Body of pancreas (tissue), 4 donors: ENCODE measurements at places on chromosomes 7 and 10.

DNA sequence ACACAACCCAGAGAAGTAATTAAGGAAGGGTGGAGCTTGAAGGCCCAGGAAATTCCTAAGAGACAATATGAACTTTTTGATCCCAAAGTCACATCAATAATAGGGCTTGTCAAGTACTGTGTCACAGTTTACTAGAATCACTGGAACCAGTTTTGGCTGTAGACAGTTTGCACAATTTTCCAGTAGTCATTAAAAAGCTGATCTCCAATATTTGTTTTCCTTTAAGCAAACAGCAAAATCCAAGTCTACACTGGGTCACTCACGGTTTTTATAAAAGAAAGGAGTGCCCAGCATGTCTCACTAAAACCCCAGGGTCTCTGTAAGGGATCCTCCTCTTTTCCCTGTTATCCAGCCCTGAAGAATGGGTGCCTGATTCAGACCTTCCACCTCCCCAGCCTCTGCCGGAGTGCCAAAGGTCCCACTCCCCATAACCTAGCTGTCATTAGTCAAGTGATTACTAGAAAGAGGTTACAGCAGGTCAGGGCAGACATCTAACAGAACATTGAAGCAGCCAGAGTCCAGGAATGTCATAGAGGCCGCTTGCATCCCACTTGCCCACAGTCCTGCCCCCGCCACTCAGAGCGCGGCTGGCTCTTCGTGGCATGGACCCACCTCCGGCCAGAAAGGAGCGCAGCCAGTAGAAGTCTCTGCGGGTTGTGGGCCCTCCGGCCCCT lies 552 bp downstream of the SLC25A16 start:
- no peak for DNase-seq

DNA sequence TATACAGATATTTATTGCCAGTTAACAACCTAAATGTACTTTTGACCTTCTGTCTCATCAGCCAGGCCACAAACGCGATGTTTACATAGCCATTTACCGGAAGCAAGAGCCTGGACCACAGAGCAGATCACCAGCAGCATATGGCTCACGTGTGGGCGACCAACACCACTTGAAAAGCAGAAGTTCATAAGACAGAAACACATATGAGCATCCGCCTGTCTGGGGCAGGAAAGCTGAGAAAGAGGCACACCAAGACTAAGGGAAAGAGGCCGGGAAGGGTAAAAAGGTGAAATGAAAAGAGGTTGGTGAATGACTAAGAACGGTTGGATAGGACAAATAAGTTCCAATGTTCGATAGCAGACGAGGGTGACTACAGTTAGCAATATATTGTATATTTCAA lies 1.3 kb downstream of the ABCB1 start:
- peak; percentile 25 for DNase-seq

DNA sequence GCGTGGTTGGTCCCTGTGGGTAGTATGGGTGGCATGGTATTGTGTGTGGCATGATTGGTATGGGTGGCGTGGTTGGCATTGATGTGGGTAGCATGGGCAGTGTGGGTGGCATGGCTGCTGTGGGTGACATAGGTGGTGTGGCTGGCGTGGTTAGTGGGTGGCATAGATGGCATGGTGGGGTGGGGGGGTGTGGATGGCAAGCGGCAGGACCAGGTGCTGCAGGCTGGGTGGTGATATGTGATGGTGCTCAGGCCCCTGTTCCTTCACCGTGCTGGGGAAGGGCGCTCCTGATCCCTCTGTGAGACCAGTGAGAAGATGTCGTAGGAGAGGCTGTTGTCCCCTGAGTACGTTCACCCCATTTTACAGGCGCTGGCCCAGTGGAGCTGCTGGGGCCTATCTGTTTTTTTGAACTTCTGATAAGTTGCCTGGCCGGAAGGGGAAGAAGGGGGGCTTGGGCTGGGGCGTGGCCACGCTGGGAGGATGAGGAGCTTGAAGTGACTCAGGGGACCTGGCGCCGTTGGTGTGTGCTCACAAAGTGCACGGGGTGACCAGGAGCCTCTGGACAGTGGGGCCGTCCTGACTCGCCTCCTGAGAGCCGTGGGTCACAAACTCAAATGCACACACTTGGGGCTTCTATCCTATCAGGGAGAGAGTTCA lies 17.5 kb downstream of the INPP5A start:
- peak; percentile 18 for DNase-seq

DNA sequence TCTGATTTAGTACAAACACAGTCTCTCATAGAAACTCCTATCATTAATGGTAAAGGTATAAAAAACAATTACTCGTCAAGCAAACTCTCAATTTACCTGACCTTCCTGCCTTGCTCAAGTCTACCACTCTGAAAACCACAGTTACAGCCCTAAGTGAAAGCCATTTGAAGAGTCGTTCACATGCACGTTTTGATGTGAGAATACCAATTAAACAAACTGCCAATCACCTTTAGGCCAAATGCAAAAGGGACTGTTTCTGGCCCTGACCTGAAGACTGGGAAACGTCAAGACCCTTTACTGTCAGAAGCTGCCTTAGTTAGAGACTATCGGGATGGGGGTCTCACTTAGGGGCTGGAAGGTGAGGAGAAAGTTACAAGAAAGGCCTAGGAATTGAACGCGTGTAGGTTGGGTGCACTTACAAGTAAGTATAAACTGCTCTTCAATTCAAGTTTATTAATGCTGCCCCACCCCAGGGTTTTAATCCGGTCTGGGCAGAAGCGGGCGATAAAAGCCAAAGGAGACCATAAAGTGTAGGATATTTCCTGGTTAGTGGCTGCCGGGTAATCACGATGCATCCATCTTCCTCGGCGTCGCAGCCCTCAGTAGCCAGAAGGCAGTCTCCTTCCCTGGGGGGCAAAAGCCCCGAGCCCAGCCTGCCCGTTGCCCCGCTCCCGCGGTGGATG lies 935 bp downstream of the TM9SF3 start:
- peak; percentile 35 for DNase-seq

GRCh38 chr7:151585744-151586393 lies 66.2 kb upstream of the RHEB start:
- DNase-seq: no peak

GRCh38 chr7:55423277-55423711 lies 58.2 kb downstream of the LANCL2 start:
- DNase-seq: no peak

DNA sequence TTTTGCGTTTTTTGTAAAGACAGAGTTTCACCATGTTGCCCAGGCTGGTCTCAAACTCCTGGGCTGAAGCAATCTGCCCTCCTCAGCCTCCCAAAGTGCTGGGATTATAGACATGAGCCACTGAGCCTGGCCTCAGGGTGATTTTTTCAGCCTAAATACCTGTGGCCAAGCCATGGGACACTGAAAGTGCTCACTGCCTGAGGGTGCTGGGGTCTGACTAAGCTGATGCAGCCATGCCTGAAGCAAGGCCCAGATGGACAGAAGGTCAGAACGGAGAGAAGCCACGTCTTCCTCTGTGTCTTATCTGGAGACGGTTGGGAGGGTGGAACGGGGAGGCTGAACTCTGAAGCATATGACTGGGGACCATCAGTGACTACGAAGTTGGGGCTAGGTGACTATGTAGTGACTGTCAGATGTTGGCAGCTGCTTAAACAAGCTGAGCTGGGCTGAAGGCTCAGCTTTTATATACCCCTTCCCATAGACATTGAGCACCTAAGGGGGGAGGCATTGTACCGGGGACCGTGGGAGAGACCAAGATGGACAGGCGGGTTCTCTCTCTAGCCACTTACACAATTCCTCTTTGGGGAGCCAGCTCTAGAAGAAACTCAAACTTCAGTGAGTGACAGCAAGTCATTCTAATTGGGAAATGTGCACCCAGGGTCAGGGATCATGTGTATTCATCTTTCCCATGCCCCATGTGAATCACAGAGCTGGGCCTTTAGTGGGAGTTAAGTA lies 73.3 kb upstream of the HABP2 start:
- DNase-seq: no peak

- no peak for DNase-seq
Measured at GRCh38 chr10:1199897-1200721, 143.9 kb downstream of the WDR37 start.
